ENCODE measurements at places on chromosomes 11 and 22. TPM values are rescaled to one million over a fixed set of nuclear protein-coding genes. Genes with fewer than 3 reads are reported as not detected.
A peak's percentile ranks its signal among the peaks of the same experiment; 100 is the strongest.

Gene YPEL1
- total RNA-seq, result 86.3 TPM

- no peak for DNase-seq
Observed at GRCh38 chr11:107785401-107785800, 73.2 kb downstream of the SLC35F2 start.

Gene CDC42EP2
- 1.4 TPM for total RNA-seq

DNA sequence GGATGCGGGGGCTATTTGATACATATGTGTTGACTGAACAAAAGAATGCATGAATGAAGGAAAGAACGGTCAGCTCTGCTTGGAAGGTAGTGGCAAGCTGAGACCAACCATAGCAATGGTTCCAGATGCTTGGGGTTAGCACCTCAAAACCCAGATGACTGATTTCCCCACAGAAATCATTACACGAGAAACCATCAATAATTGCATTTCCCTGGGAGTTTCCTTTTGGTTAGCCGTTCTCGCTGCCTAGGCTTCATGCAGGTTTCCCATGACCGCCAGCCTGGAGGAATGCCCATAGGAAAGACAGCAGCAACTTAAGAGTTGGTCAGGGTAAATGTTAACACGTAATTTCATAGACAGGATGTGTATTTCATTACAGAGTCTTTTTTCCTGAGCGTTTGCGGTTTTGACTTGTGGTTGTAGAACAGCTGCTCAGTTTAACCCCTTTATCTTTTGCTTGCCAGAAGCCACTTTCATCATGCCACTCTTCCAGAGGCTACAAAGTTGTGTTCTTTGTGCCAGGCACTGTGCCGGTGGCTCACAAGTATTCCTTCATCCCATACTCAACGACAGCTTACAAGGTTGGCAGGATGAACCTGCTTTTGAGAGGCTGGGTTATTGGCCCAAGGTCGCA is 2.8 kb downstream of the IL17RA start:
- DNase-seq, result peak; percentile 36

GRCh38 chr22:40638261-40638660 is 1.7 kb upstream of the MRTFA start:
- DNase-seq, result no peak

Gene GDPD5
- total RNA-seq, result 60.2 TPM

DNA sequence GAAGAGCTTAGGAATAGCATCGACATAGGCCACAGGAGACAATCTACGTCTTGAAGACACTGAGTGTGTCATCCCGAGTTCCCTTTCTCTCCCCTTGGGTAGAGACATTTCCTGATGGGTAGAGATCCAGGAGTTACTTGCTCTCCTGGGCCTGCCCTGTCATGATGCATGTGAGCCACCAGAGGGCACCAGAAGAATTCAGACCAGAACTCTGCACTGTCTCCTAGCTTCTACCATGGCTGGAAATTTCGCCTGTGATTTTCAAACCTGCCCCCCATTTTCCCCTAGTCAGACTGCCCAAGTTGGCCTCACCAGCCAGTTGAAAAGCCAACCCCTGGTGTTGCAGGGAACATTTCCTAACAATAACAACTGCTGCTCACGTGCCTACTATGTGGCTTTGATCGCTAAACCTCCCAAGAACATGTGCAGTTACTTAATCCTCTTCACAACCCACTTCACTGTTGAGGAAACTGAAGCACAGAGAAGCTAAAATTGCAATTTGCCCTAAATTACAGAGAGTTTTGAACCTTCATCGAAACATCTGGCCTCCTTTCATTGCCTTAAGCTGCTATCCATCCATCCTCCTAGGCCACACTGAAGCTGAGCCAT is 47.2 kb downstream of the C11orf58 start:
- peak; percentile 26 for DNase-seq

Gene TUBA8
- total RNA-seq, result 1.2 TPM

Gene DERL3
- 1.3 TPM for total RNA-seq

Gene ROM1
- total RNA-seq, result 6.9 TPM

- DNase-seq, result no peak
Observed at GRCh38 chr11:82902880-82903279, 1.3 kb downstream of the DDIAS start.

- no peak for DNase-seq
Observed at GRCh38 chr22:43412808-43413795, 1.3 kb downstream of the MPPED1 start.

Gene ACTN3
- 0.50 TPM for total RNA-seq

Gene OTOG
- total RNA-seq, result not detected

Gene SPON1
- total RNA-seq, result 0.18 TPM

- DNase-seq, result no peak
Observed at GRCh38 chr22:36056980-36057379, 28.4 kb upstream of the RBFOX2 start.

Gene DPAGT1
- 24.4 TPM for total RNA-seq

Gene APOL5
- not detected for total RNA-seq

- no peak for DNase-seq
Observed at GRCh38 chr11:2530855-2531200, 86.0 kb downstream of the KCNQ1 start.
